Activated T-cell treated with anti-CD3 and anti-CD28 coated beads, Interleukin-2, amount 50 U/mL, for 24 hours (primary cell): ENCODE measurements at places on chromosomes 11 and 22.

- peak; percentile 76 for DNase-seq
- H3K4me1 ChIP-seq = peaks cover 93% of the 10 kb centered on the region
- H3K36me3 ChIP-seq = peaks cover 89% of the 10 kb centered on the region
- peak overlapping the region; percentile 60 for H3K4me3 ChIP-seq
- H3K27me3 ChIP-seq = no peaks in the 10 kb centered on the region
These were observed 12.2 kb upstream of the CDC42BPG start for GRCh38 chr11:64856382-64857227.

DNA sequence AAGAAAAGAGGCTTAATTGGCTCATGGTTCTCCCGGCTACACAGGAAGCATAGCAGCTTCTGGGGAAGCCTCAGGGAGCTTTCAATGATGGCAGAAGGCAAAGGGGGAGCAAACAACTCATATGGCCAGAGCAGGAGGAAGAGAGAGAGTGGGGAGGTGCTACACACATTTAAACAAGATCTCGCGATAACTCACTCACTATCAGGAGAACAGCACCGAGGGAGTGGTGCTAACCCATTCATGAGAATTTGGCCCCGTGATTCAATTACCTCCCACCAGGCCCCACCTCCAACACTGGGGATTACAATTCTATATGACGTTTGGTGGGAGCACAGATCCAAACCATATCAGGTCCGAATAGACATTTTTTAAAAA lies 41.7 kb upstream of the APLNR start:
- H3K36me3 ChIP-seq = no peaks in the 10 kb centered on the region
- H3K4me1 ChIP-seq = peaks cover 1% of the 10 kb centered on the region
- H3K27ac ChIP-seq = no peak overlapping the region
- no peak for DNase-seq
- H3K4me3 ChIP-seq = no peak overlapping the region

DNA sequence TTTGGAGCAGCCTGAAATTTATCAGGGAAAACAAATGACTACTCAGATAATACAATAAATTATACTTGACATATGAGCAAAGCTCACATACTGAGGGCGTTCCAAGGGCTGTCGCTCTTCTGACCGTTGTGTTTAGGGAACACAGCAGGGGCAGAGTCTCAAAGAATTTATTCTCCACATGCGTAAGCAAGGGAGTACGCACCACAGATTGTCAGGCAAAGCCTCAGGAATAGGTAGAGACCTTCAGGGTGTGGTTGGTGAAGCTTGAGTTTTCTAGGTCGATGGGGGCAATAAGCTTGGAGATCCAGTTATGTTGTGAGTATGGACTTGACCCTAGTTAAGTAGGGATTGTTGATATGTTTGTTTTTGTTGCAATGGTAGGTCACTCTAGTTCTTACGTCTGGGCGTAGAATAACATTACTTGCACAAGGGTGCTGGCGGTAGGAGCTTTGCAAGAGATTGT lies 830 bp downstream of the ACAT1 start:
- peak overlapping the region; percentile 97 for H3K4me3 ChIP-seq
- H3K27me3 ChIP-seq = no peaks in the 10 kb centered on the region
- H3K27ac ChIP-seq = peak overlapping the region; percentile 92
- H3K36me3 ChIP-seq = peaks cover 31% of the 10 kb centered on the region
- no peak for DNase-seq

DNA sequence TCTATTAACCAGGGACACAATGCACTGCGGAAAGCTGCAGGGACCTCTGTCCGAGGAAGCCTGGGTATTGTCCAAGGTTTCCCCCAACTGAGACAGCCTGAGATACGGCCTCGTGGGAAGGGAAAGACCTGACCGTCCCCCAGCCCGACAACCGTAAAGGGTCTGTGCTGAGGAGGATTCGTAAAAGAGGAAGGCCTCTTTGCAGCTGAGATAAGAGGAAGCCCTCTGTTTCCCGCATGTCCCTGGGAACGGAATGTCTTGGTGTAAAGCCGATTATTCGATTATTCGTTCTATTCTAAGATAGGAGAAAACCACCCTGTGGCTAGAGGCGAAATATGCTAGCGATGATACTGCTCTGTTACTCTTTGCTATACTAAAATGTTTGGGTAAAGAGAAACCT lies 5.2 kb downstream of the BET1L start:
- DNase-seq = no peak
- peaks cover 53% of the 10 kb centered on the region for H3K4me1 ChIP-seq
- H3K4me3 ChIP-seq = peak overlapping the region; percentile 39
- no peaks in the 10 kb centered on the region for H3K27me3 ChIP-seq
- peaks cover 70% of the 10 kb centered on the region for H3K36me3 ChIP-seq
- H3K27ac ChIP-seq = peak overlapping the region; percentile 93

GRCh38 chr11:68396516-68396915 lies 64.0 kb upstream of the PPP6R3 start:
- no peak for DNase-seq
- no peaks in the 10 kb centered on the region for H3K36me3 ChIP-seq
- H3K4me3 ChIP-seq = no peak overlapping the region
- no peak overlapping the region for H3K27ac ChIP-seq
- H3K27me3 ChIP-seq = no peaks in the 10 kb centered on the region

DNA sequence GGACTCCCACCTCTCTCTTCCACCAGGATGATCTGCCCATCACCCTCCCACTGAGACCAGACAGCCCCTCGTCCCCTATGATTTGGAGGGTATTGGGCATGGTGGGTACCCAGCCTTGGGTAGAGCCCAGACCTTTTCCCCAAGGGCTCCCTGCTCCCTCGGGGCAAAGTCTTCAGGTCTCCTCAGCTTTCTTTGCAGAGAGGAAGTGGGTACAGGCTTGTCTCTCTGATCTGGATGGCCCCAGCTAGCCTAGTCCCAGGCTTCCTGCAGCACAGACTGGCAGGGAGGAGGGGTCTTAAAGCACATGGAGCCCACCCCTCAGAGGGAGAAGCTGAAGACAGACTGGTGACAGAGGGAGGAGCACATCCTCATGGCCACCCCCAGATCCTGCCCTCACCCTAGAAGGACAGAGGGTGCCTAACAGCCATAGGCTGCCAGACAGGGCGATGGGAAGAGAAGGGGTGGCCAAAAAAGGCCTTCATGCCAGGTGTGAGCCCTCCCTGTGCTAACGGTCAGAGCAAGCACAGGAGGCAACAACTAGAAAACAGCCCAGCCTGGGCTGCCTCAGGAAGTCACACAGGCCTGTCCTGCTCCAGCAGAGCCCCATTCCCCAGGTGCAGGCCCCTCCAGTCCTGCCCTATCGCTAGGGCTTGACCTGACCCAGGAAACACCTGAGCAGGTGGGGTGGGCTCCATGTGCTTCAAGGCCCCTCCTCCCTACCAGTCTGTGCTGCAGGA lies 30.4 kb downstream of the SLC22A12 start:
- peaks cover 3% of the 10 kb centered on the region for H3K4me1 ChIP-seq
- H3K36me3 ChIP-seq = no peaks in the 10 kb centered on the region
- no peaks in the 10 kb centered on the region for H3K27me3 ChIP-seq
- H3K4me3 ChIP-seq = no peak overlapping the region
- no peak overlapping the region for H3K27ac ChIP-seq

DNA sequence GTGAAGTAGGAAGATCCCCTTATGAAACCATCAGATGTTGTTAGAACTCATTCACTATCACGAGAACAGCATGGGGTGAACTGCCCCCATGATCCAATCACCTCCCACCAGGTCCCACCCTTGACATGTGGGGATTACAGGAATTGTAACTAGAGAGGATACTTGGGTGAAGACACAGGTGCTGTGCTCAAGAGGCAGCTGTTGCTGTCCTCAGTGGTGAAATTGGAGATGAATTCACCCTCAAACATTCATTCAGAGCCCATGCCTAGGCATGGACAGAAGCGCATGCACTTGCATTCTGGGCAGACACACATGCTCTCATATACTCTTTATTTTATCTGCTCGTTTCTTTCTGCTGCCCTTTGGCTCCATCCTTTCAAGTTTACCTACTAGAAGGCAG lies 385.0 kb downstream of the INSC start:
- H3K36me3 ChIP-seq = no peaks in the 10 kb centered on the region
- H3K4me3 ChIP-seq = no peak overlapping the region
- H3K4me1 ChIP-seq = no peaks in the 10 kb centered on the region

DNA sequence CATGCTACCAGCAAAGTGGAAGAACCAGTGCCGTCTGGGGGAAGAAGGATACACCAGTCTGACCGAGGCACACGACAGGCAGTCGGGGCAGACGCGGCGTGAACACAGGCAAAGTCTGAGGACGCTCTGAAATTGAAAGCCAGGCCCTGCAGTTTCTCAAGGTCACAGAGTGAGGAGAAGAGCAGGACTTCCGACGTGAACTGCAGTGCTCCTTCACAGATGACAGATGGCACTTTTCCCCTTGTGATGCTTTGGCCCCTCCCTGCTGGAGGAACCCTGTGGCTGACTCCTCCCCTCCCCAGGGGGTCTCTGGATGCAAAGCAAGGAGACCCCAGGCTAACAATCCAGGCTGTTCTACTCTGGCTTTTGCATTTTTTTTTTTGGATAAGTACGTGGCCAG lies 19.6 kb upstream of the JAM3 start:
- peaks cover 25% of the 10 kb centered on the region for H3K27me3 ChIP-seq
- no peaks in the 10 kb centered on the region for H3K36me3 ChIP-seq
- DNase-seq = peak; percentile 21
- no peak overlapping the region for H3K4me3 ChIP-seq
- peaks cover 3% of the 10 kb centered on the region for H3K4me1 ChIP-seq

GRCh38 chr22:47996446-47996857 lies 1234.0 kb downstream of the TBC1D22A start:
- no peaks in the 10 kb centered on the region for H3K4me1 ChIP-seq
- DNase-seq = no peak
- H3K27ac ChIP-seq = no peak overlapping the region
- H3K4me3 ChIP-seq = no peak overlapping the region
- peaks cover 7% of the 10 kb centered on the region for H3K27me3 ChIP-seq
